HuH-7.5 (cell line): ENCODE measurements at places on chromosomes 5 and 9.
A peak's percentile ranks its signal among the peaks of the same experiment; 100 is the strongest.

DNA sequence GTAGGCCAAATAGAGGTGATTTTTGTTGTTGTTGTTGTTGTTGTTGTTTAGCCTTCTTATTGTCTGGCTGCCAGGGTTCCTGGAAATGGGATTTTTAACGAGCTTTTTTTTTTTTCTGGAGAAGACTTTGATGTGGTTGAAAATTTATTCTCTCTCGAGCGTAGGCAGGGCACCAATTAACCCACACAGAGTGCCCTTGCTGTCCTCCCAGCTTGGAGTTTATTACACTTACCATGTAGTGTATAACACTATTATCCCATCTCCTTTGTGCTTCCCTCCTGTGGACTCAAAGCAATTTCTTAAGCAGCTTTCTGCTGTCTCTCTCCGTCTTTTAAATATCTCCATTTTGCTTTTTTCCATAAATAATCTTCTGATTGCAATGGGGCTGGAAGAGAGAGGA lies 57.4 kb downstream of the OR2K2 start:
- DNase-seq, result no peak

- no peak for DNase-seq
Measured at GRCh38 chr9:126488310-126488709, 125.4 kb upstream of the LMX1B start.

- DNase-seq, result no peak
Measured at GRCh38 chr5:172807766-172808311, 26.2 kb upstream of the ERGIC1 start.

- DNase-seq, result no peak
Measured at GRCh38 chr5:32771037-32771436, 59.9 kb downstream of the NPR3 start.

- DNase-seq, result no peak
Measured at GRCh38 chr5:67020096-67020615, 176.4 kb downstream of the CD180 start.

DNA sequence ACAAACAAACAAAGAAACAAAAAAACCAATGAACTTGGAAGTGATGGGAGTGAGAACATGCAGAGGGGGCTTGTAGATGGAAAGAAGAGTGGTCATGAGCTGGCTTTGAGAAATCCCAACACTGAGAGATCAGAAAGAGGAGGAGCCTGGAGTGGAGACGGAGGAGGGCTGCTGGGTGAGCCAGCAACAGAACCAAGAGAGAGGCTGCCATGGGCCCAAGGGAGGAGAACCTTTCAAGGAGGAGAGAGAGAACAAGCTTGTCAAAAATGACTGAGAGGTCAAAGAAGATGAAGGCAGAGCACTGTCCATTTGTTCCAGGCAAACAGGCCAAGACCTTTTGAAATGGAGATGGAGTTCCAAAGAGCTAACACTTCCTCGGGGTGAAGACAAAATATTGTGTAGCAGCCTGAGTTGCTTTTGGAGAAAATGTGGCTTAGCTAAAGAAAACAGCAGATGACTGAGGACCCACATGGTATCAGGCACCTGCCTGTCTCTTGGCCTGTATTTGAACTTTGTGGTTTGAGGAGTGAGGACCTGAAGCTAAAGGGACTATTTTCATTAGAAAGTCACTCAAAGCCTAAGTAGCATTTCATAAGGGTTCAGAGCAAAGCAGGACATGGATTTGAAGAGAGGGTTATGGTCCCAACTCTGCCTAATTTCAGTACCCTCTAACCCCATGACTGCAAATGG lies 13.1 kb downstream of the NSG2 start:
- no peak for DNase-seq

GRCh38 chr5:27705661-27706060 lies 667.3 kb upstream of the CDH9 start:
- no peak for DNase-seq

- no peak for DNase-seq
Measured at GRCh38 chr5:107597247-107597646, 73.5 kb downstream of the EFNA5 start.

GRCh38 chr5:162487528-162488525 lies 420.3 kb downstream of the GABRG2 start:
- DNase-seq, result no peak

GRCh38 chr9:95211028-95211427 lies 106.5 kb downstream of the FANCC start:
- DNase-seq, result no peak

DNA sequence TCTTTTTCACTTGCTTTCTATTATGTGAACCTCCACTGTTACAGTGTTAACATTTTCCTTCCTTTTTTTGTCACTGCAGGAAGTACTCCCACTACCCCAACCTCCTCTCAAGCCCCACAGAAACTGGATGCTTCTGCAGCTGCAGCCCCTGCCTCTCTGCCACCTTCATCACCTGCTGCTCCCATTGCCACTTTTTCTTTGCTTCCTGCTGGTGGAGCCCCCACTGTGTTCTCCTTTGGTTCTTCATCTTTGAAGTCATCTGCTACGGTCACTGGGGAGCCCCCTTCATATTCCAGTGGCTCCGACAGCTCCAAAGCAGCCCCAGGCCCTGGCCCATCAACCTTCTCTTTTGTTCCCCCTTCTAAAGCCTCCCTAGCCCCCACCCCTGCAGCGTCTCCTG lies 18.8 kb downstream of the NUP214 start:
- DNase-seq, result no peak

DNA sequence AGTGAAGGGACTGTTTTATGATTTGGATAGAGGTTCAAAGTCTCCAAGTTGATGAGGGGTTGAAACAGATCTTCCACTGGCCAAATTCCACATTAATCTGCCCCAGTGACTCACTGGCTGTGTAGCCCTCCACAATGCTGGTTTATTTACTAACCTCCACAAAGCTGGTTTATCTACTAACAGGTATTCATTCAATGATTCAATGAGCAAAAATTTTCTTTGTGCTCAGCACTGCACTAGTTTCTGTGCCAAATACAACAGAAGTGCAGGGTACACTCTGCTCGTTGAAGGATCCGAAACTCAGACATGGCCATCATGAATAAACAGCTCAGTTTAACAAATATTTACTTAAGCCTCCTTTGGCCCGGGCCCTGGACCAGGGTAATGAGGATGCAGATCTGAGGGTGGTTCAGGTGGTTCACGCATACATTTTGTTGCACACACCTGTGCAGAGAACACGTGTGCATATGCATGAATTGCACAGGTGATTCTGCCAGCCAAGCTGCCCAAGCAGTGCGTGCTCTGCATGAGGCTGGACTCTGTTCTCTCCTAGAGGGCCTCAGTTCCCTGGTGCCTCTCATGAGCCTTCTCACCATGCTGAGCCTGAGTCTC lies 71.0 kb downstream of the SH3PXD2B start:
- peak; percentile 39 for DNase-seq

DNA sequence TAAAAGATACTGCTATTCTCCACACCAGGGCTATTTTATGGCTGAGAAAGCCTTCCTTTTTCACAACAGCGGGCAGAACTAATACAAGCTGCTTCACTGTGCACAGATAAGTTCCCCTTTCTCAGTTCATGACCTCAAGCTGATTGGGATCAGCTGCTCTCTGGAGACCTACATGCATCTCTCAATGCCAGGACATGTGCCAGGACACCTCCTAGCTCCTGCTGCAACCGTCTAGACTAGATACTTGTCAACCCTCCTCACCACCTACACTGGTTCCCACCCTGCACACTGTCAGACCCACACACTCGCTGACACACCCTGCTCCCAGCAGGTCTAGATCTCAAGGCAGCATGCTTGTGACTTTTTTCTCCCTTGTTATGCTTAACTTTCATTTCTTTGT lies 39.8 kb downstream of the STARD4 start:
- DNase-seq, result no peak

GRCh38 chr5:84382363-84383295 lies 2.1 kb downstream of the EDIL3 start:
- DNase-seq, result no peak

DNA sequence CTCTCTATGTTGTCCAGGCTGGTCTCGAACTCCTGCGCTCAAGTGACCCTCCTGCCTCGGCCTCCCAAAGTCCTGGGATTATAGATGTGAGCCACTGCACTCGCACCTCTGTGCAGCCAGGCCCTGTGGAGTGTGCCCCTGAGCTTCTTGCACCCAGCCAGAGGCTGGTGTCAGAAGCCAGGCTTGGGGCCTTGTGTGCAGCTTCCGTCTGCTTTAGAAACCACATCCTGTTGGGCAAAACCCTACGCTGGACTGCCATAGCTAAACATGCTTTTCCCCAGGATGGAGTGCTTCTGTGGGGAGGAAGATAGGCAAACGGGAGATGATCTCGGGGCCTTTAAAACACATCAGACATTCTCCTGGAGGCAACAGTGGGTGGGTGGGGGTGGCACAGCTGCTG lies 40.1 kb downstream of the PRRT1B start:
- no peak for DNase-seq

- no peak for DNase-seq
Measured at GRCh38 chr9:128072144-128073021, 4.4 kb downstream of the SLC25A25 start.

GRCh38 chr9:135117281-135117680 lies 29.8 kb downstream of the OLFM1 start:
- no peak for DNase-seq

GRCh38 chr5:66807743-66808142 lies 211.6 kb downstream of the MAST4 start:
- DNase-seq, result no peak

DNA sequence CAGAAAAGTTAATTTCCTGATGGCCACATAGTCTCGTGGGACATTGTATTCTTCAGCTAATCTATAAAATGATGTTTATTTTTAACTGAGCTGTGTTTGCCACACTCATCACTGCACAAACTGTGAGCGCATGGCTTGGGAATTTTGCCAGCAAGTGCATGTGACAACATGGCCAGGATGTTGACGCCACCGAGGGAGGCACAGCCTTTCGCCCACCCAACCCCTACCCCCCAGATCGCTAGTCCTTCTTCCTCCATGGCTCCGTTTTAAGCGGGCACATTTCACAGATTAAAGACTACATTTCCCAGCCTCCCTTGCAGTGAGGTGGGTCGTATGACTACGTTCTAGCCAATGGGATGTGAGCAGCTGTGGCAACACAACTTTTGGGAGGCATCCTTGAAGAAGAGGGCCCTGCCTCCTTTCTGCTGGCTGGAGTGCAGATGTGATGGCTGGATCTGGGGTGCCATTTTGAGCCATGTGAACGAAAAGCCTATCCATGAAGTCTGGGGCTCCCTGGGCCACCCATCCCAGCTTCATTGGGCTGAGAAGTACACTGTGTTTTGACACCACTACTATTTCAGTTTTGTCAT lies 7.9 kb downstream of the NRARP start:
- DNase-seq, result peak; percentile 96

DNA sequence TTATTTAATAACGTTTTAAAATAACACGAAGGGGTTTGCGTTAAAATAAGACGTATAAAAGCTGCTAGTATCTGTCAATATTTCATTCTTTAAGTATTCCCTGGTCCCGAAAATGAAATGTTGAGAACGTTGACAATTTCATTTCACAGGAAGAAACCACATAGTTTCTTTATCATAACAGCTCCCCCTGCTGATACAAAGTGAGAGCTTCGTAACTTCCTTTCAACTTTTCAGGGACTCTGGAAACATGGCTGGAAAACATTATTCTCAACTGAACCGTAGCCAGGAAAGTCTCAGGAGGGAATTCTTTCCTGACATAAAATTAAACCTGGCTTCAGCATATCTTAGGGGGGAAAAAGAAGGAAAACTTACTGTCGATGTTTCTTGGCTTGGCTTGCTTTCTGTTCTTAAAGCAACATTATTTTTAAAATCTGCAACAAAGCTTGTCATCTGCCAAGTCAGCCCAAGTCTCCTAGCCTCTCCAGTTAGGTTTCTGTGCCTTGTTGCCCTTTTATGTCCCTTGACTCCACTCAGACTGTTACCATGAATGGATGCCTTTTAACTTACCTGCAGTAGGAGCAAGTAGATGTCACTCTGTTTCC lies 122.9 kb upstream of the DAB2 start:
- peak; percentile 24 for DNase-seq
